Right atrium auricular region (tissue), 2 donors: ENCODE measurements at places on chromosomes 1 and 21. TPM values are rescaled to one million over a fixed set of nuclear protein-coding genes. Genes with fewer than 3 reads are reported as not detected.

Gene TEX38
- total RNA-seq = not detected

Gene TMEM125
- total RNA-seq = 2.1 TPM

Gene ATP6V1G3
- not detected for total RNA-seq

Gene ACTL8
- total RNA-seq = not detected

Gene CYP4B1
- total RNA-seq = 47.8 TPM

Gene BATF3
- total RNA-seq = 0.96 TPM

Gene CA6
- not detected for total RNA-seq

Gene C1QC
- 31.4 TPM for total RNA-seq

- H3K27ac ChIP-seq = peak overlapping the region; percentile 92
- H3K4me1 ChIP-seq = no peaks in the 10 kb centered on the region
- H3K36me3 ChIP-seq = no peaks in the 10 kb centered on the region
- DNase-seq = no peak
- no peaks in the 10 kb centered on the region for H3K27me3 ChIP-seq
Observed at GRCh38 chr1:218346391-218347204, 1.5 kb downstream of the TGFB2 start.

DNA sequence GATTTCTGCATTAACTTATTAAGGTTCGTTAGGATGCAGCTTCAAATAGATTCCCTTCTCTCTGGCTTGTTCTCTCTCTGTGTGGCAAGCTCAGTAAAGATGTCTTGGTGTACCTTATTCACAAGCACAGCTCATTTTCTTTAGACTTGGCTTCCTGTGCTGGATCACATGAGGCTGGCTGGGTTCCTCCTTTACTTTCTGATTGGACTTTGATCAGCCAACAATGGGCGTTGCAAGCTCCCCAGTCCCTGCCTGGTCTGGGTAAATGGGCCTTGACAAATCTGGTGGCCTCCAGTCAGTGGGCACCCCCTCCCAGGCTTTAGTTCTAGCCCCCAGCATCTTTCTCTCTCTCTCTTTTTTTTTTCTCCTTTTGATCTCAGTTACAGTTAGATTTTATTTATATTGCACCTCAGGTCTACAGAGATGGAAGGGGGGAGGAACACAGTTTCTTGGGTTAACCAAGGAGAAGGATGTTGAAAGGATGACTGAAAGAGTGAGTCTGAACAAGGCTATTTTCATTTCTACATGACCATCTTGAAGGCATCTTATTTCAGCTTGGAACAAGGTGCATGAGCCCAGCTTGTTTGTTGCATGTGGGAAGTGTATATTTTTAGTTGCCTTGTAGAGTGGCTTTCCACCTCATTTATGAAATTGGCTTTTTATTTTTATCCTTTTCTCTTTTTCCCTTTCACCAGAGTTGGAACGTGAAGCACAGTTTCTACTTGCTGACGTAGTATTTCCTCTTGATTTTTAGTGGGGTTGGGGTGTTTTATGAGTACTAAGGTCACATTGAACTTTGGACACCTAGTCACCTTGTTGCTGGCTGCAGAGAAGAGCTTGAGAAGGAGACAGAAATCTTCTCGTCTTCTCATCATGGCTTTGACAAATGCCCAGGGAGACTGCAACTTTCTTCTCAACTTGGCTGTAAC lies 77.1 kb downstream of the PBX1 start:
- peaks cover 89% of the 10 kb centered on the region for H3K4me1 ChIP-seq
- peak overlapping the region; percentile 80 for H3K27ac ChIP-seq
- DNase-seq = no peak
- H3K27me3 ChIP-seq = no peaks in the 10 kb centered on the region
- no peaks in the 10 kb centered on the region for H3K36me3 ChIP-seq

DNA sequence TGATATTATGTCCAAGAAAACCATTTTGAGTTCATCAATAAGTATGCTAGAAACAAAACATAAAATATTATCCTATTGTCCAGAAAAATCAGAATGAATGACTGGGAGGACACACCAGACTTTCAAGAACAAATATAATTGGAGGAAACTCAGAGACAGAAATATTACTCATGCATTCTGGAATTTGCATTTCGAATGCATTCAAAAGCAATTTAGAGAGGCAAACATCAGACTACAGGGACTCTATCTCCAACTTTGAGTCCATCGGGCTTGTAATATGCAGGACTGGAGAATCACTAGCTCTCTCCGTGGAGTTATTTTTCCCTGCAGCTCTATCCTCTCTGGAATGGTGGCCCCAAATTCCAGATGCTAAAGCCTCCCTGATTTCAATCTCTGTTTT lies 161.8 kb downstream of the CDC42BPA start:
- no peak for DNase-seq
- no peak overlapping the region for H3K27ac ChIP-seq

GRCh38 chr1:116753312-116753711 lies 918 bp upstream of the CD2 start:
- no peaks in the 10 kb centered on the region for H3K36me3 ChIP-seq
- DNase-seq = no peak
- no peaks in the 10 kb centered on the region for H3K4me1 ChIP-seq
- H3K27ac ChIP-seq = no peak overlapping the region
- no peaks in the 10 kb centered on the region for H3K27me3 ChIP-seq

DNA sequence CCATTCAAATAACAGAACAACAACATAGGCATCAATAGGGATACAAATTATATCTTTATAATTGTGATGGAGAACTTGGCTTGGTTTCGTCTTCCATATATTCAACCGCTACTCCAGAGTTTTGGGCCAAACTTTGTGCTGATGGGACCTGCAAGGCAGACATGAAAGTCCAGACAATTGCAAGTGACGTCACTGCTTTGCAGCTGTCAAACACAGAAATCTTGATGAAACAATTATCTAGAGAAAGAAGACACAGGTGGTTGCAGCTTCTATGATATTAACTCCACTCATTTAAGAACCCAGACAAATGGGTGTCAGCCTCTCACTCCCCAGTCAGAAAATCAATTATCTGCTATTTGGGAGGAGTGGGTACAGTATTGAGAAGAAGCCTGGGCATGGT lies 390.6 kb downstream of the NUF2 start:
- DNase-seq = no peak
- H3K27me3 ChIP-seq = no peaks in the 10 kb centered on the region
- no peak overlapping the region for H3K4me3 ChIP-seq
- no peaks in the 10 kb centered on the region for H3K36me3 ChIP-seq
- H3K27ac ChIP-seq = no peak overlapping the region

- H3K4me1 ChIP-seq = peaks cover 9% of the 10 kb centered on the region
- DNase-seq = peak; percentile 50
- no peaks in the 10 kb centered on the region for H3K36me3 ChIP-seq
- no peak overlapping the region for H3K4me3 ChIP-seq
- H3K27ac ChIP-seq = no peak overlapping the region
Observed at GRCh38 chr1:178960482-178961240, 65.0 kb upstream of the FAM20B start.

DNA sequence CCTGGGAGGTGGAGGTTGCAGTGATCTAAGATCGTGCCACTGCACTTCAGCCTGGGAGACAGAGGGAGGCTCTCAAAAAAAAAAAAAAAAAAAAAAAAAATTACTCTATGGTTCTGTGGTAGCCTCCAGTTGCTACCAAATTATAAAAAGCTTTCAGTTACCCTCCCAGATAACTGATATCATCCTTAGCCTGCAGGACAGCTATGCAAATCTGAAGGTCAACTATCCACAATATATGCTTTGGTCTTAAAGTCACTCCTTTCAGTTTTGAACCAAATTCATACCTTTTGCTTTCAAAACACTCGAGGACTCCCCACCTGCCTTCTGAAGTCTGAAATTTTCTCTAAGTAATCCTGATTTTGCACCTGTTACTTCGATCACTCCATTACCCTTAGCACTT lies 3.1 kb downstream of the MIXL1 start:
- no peak overlapping the region for H3K27ac ChIP-seq
- no peaks in the 10 kb centered on the region for H3K27me3 ChIP-seq
- H3K4me1 ChIP-seq = no peaks in the 10 kb centered on the region
- H3K36me3 ChIP-seq = no peaks in the 10 kb centered on the region

- no peaks in the 10 kb centered on the region for H3K4me1 ChIP-seq
Observed at GRCh38 chr1:38489844-38490270, 369.7 kb downstream of the RRAGC start.

DNA sequence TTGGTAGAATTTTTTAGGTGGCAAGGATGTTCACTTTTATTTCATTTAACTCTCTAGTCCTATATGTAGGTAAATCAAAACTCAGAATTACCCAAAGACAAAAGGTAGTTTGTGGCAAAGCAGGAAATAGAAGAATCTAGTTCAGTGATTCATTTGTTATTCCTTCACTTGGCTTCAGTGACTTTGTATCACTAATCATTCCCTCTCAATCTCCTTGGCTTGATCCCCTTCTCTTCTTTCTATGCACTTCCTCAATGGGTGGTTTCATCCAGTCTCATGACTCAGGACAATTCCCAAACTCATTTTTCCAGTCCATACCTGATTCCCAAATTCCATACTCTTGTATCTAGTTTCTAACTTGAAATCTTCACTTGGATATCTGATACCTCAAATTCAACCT lies 64.9 kb downstream of the PRKACB start:
- H3K27me3 ChIP-seq = no peaks in the 10 kb centered on the region
- H3K36me3 ChIP-seq = peaks cover 7% of the 10 kb centered on the region
- no peak overlapping the region for H3K27ac ChIP-seq

- H3K36me3 ChIP-seq = no peaks in the 10 kb centered on the region
- H3K27me3 ChIP-seq = no peaks in the 10 kb centered on the region
- no peaks in the 10 kb centered on the region for H3K4me1 ChIP-seq
Observed at GRCh38 chr1:244713332-244713731, 60.4 kb downstream of the DESI2 start.

- no peaks in the 10 kb centered on the region for H3K4me1 ChIP-seq
- no peak for DNase-seq
- no peaks in the 10 kb centered on the region for H3K36me3 ChIP-seq
- H3K4me3 ChIP-seq = peak overlapping the region; percentile 29
Observed at GRCh38 chr1:22711591-22712501, 1.2 kb downstream of the EPHB2 start.

- no peak overlapping the region for H3K27ac ChIP-seq
- no peak for DNase-seq
- no peak overlapping the region for H3K4me3 ChIP-seq
- no peaks in the 10 kb centered on the region for H3K27me3 ChIP-seq
- no peaks in the 10 kb centered on the region for H3K36me3 ChIP-seq
Observed at GRCh38 chr1:71918630-71919029, 363.7 kb downstream of the NEGR1 start.

GRCh38 chr21:42579456-42580075 lies 65.9 kb downstream of the SLC37A1 start:
- H3K27me3 ChIP-seq = no peaks in the 10 kb centered on the region
- no peaks in the 10 kb centered on the region for H3K4me1 ChIP-seq
- H3K36me3 ChIP-seq = no peaks in the 10 kb centered on the region
- H3K27ac ChIP-seq = no peak overlapping the region

DNA sequence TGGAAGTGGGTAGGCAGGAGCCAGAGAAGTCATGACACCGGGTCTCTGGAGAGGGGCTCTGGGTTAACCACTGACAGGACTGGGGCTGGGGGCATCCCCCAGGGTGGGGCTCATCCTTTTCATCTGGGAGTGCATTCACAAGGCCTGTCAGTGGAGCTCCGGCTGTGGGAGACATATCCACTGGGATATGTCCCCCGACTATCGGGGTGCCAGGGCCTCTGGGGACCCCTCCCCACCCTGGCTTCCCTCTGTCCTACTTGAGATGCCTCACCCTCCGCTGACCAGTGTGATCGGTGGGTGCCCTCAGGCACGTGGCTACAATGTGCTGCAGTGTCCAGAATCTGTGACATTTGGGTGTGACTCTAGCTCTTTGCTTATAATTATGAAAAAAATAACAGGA lies 92.3 kb upstream of the CD34 start:
- no peaks in the 10 kb centered on the region for H3K27me3 ChIP-seq
- H3K4me3 ChIP-seq = no peak overlapping the region
- no peaks in the 10 kb centered on the region for H3K4me1 ChIP-seq
- no peak overlapping the region for H3K27ac ChIP-seq

- peak overlapping the region; percentile 99 for H3K27ac ChIP-seq
- peak overlapping the region; percentile 92 for H3K4me3 ChIP-seq
- DNase-seq = no peak
- no peaks in the 10 kb centered on the region for H3K36me3 ChIP-seq
- H3K4me1 ChIP-seq = peaks cover 22% of the 10 kb centered on the region
Observed at GRCh38 chr1:154998818-154999570, 3.6 kb upstream of the ZBTB7B start.

GRCh38 chr1:165954940-165955339 lies 127.5 kb downstream of the UCK2 start:
- DNase-seq = no peak
- H3K36me3 ChIP-seq = no peaks in the 10 kb centered on the region
- no peak overlapping the region for H3K4me3 ChIP-seq
- H3K27ac ChIP-seq = no peak overlapping the region
- H3K27me3 ChIP-seq = no peaks in the 10 kb centered on the region

GRCh38 chr1:204947338-204947737 lies 76.7 kb downstream of the NFASC start:
- no peaks in the 10 kb centered on the region for H3K4me1 ChIP-seq
- H3K36me3 ChIP-seq = peaks cover 8% of the 10 kb centered on the region
- no peak for DNase-seq
- no peaks in the 10 kb centered on the region for H3K27me3 ChIP-seq
- H3K27ac ChIP-seq = no peak overlapping the region

- no peaks in the 10 kb centered on the region for H3K27me3 ChIP-seq
- no peak for DNase-seq
- no peak overlapping the region for H3K27ac ChIP-seq
- H3K4me1 ChIP-seq = no peaks in the 10 kb centered on the region
Observed at GRCh38 chr1:210049616-210050015, 111.6 kb downstream of the SYT14 start.

DNA sequence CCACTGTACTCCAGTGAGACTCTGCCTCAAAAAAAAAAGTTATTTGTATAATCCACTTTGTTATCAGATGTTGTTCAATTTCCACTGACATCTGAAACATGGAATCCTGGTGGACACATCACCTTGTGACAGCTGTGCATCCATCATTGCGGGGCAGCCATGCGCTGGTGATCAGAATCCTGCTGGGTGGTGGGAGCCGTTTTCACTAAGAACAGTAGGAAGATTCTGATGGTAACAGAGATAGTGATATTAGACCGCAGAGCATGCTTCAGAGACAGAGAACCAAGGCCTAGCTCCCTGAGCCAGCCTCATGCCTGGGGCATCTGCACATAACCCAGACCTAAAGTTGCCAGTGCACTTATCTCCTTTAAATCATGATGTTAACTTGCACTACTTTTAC lies 3.1 kb upstream of the SPRR3 start:
- no peak for DNase-seq
- no peaks in the 10 kb centered on the region for H3K36me3 ChIP-seq
- no peaks in the 10 kb centered on the region for H3K4me1 ChIP-seq
- H3K4me3 ChIP-seq = no peak overlapping the region
- no peak overlapping the region for H3K27ac ChIP-seq

GRCh38 chr1:228087771-228088251 lies 5.3 kb downstream of the ARF1 start:
- no peak for DNase-seq
- H3K27ac ChIP-seq = peak overlapping the region; percentile 97
- H3K4me1 ChIP-seq = no peaks in the 10 kb centered on the region
- H3K27me3 ChIP-seq = no peaks in the 10 kb centered on the region
